ENCODE measurements at places on chromosomes 2 and 18.

DNA sequence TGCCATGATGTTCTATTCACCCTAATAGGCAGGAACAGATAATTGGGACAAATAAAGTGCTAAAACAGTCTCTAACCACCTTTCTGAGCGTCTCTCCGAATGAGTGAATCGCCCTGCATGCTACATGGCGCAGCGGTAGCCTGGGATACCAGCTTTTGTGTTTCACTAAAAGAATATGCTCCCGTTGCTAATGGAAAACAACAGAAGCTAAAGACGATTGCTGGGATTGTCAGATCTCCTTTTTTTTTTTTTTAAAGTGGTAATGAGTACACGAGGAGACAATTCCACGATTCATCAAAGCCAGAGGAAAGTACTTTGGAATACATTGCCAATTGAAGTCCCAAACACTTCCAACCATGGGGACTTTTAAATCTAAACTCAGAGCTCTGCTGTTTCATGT lies 1815.3 kb upstream of the CELF4 start:
- no peak for DNase-seq

- DNase-seq: no peak
Observed at GRCh38 chr2:20667531-20668401, 822 bp downstream of the GDF7 start.

DNA sequence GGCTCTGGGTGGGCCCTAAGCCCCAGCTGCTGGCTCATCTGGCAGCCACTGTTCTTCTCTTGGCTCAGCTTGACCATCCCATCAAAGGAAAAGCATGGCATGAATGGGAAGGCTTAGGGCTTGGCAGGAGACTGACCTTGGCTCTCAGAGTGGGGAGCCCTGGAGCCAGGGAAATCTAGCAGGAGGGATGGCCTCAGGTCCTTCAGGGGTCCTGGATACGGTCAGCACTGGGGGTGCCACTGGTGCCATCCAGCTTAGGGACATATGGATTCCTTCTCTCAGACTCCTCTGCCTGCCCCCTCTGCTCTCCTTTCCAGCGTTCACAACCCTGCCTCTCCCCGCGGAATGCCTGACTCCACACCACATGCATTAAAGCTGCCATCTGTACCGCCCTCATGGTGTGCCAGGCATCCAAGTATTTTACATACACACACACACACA lies 165.5 kb upstream of the HAAO start:
- no peak for DNase-seq

GRCh38 chr18:24814521-24814920 lies 354.1 kb downstream of the HRH4 start:
- DNase-seq: no peak

- DNase-seq: no peak
Observed at GRCh38 chr18:13184396-13184795, 34.2 kb upstream of the LDLRAD4 start.

DNA sequence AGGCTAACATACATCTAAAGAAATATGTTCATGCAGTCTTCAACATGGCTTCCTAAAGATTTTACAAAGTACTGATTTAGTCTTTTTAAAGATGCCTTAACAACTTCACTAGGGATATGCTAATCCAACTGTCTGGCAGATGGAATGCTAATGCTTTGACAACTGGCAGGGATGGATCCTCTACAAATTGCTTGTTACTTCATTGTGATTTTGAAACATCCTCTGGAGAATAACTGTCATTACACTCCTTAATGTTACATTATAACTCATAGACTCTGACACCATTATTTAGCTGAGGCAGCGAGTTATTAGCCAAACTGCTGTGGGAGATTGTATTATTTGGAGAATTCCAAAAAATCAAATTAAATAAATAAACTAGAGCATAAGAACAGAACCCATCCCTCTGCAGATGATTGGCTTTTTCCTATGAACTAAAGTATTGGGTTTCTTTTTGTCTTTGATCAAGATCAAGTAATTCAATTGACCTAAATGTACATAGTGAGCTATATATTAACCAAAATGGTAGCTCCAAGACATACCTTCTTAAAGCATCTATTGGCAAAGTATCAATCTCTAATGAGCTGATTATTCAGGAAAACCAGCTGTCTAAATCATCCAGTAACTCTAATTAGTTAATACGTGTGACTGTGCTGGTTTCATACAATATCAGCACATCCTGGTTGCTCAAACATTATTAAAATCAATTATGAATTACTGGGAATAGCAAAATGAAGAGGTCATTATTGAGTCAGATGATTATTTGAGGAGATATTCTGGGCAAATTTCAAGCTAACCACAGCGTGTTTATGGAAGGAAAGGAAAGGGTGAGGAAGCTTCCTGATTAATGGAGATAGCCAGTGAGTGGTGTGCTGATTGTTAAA lies 321.3 kb upstream of the TFPI start:
- DNase-seq: no peak

GRCh38 chr2:221836095-221836494 lies 264.0 kb upstream of the EPHA4 start:
- DNase-seq: no peak

DNA sequence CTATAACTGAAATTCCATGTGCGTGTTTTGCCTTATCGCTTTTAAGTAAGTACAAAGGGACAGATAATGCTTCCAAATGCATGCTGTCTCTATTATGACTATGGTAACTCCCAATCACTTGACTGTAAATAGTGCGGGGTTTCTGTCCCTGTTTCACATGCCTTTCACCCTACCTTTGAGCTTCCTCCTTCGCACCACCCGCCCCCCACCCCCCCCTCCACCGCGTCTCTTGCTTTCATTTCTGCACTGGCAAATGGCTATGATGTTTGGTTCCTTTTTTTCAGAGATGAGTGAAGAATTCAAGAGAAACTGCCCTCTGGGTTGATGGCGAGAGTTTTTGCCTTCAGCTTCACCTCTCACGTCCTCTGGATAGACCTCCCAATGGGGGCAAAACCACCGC lies 25.0 kb upstream of the SPP2 start:
- DNase-seq: no peak

DNA sequence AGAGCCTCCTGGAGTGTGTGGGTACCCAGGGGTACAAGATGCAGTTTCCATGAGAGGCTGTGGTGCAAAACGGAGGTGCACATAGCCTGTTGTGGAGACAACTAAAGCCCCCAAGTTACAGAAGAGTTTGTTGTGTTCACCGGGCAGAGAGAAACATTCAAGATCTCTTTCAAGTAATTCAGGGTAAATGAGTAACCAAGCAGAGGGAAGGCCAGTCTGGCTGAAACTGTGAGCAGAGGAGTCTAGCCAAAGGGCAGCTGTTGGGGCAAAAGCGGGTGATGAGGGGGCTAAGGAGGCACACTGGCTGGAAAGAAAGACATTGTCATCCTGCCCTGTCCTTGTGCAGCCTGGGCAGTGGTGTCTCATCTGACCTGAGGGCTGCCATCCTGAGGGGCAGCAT lies 52.0 kb downstream of the CXCR4 start:
- DNase-seq: peak; percentile 19

- no peak for DNase-seq
Observed at GRCh38 chr18:63157293-63158011, 162.1 kb downstream of the BCL2 start.

GRCh38 chr2:147845411-147845971 lies 662 bp downstream of the ACVR2A start:
- no peak for DNase-seq

DNA sequence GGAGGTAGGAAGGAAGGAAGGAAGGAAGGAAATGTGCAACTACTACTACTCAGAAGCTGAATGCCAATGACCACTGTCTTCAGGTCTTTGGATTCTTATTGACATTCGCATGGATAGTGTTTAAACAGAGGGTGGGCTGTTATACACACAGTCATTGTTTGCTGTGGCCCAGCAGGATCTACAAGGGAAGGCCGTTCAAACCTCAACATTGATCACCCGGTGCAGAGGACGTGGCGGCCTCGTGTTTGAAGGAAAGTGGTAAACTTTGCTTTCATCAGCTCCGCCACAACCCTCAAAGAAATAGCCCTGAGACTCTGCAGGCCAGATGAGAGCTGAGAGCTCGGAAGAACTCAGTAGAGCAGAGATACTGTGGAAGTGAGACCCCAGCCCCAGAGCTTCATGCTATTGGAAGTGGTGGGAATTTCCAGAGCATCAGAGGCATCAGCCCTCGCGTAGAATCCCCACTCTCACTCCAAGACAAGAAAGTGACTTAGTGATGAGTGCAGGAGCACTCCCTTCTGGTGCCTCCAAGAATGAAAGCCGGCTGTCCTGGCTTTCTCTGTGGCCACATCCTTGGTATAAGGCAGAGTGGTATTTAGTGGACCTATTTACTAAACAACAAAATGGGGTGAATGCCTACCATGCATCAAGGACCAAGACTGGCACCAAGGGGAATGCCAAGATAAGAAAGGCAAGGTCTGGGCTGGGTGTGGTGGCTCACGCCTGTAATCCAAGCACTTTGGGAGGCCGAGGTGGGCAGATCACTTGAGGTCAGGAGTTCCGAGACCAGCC lies 10.1 kb upstream of the ROCK2 start:
- DNase-seq: peak; percentile 54

GRCh38 chr2:188196343-188197008 lies 95.2 kb upstream of the GULP1 start:
- DNase-seq: no peak

GRCh38 chr2:148039783-148040182 lies 18.9 kb downstream of the MBD5 start:
- DNase-seq: no peak

GRCh38 chr2:142030735-142031134 lies 100.1 kb downstream of the LRP1B start:
- DNase-seq: no peak

- peak; percentile 40 for DNase-seq
Observed at GRCh38 chr2:225282858-225283710, 116.4 kb upstream of the NYAP2 start.

GRCh38 chr2:143282684-143283083 lies 153.5 kb downstream of the ARHGAP15 start:
- no peak for DNase-seq

DNA sequence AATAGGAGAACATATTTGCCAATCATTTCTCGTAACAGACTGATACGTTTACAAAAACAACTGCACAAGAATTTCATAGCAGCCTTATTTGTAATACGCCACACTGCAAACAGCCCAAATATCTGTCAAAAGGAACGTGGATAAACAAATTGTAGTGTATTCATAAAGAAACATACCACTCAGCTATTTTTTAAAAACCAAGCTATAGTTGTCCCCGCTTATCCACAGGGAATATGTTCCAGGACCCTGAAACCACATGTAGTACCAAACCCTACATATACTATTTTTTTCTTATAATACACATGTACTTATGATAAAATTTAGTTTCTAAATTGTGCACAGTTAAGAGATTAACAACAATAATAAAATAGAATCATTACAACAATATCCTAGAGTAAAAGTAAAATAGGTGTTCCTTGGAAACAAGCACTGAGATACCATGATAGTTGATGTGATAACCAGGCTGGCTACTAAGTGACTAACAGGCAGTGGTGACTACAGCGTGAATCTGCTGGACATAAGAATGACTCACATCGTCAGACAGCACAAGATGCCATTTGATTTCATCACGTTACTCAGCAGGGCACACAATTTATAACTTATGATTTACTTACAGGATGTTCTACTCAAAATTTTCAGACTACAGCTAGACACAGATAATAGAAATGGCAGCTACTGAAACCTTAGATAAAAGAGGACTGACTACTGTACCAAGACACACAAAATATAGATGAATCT lies 367.4 kb downstream of the NCKAP5 start:
- DNase-seq: peak; percentile 34

- DNase-seq: peak; percentile 49
Observed at GRCh38 chr2:12106440-12107080, 360.1 kb downstream of the LPIN1 start.

DNA sequence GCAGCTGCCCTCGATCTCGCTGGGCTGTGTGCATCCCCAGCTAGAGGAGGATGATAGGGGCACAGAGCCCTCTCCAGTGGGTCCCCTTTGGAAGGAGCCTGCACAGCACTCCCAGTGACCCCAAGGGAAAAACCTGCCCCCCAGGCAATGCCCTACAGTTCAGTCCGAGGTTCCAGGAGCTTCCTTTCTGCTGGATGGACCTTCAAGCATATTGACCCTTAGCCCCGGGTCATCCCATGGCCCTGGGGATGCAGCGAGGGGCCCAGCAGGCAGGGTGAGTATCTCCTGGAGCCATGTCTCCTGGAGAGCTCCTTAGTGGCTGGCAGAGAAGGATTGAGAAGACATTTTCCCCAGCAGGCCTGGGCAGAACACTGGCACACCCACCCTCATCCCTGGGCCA lies 45.4 kb upstream of the CTDP1 start:
- DNase-seq: no peak

DNA sequence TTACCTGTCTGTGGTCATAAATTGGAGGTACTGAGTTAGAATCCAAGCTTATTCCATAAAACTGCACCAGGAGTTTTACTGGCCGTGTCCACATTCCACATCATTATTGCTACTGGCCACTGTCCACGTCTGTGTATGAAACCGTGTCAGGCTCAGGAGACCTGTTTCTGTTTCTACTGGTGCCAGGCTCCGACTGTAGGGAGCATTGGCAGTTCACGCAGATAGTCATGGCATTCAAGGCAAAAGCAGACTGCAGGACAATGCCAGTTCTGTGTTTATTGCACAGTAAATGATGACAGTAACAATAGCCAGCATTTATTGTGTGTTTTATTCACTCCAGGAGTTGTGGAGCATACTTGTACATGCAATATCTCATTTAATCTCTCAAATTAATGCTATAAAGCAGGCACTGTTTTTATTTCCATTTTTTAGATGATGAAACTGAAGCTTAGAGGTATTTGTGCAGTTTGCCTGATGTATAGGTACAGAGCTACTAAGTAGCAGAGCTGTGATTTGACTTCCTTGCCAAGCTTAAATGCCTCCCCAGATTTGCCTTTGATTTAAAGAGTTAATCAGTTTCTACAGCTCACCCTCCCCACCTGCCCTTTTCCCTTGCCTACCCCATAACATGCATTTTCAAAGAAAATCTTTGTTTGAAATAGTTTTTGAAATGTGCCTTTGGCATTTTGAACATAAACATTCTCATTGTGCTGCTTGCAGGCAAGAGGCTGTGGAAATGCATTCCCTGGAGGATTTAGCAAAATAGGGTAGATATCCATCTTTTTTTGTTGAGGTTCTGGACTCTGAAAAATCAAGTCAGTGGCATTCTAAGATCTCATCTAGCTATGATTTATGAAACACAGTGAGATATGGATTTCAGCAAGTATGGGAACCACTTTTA lies 55.5 kb downstream of the MAP4K4 start:
- no peak for DNase-seq

GRCh38 chr2:71801969-71802368 lies 345.7 kb downstream of the CYP26B1 start:
- DNase-seq: peak; percentile 59

- DNase-seq: no peak
Observed at GRCh38 chr2:28678944-28679343, 72.7 kb upstream of the PPP1CB start.

DNA sequence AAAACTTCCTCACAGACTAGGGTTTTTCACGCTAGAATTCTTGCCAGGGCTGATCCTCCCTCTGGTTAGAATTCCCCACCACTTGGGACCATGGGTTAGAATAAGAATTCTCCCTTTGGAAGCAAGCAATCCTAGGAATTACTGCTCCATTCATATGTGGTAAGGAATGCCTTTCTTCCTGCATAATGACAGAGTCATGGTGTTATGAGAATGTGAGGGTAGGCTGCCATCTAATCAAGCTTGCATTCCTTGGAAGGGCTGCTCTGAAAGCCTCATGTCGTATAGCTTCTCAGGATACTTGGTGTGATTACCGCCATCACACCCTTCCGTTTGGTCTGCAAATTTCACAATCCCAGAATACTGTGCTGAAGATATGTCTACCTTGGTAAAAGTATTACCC lies 1282.4 kb upstream of the PIK3C3 start:
- DNase-seq: no peak
